ENCODE measurements at places on chromosomes 2 and 18.

GRCh38 chr2:165008730-165009315, 53.5 kb upstream of the SLC38A11 start:
- no peak for DNase-seq

- DNase-seq: no peak
These were observed 72.7 kb upstream of the UBE2E3 start for GRCh38 chr2:180907731-180908130.

GRCh38 chr2:64202206-64202845, 58.1 kb upstream of the PELI1 start:
- DNase-seq: no peak

GRCh38 chr2:177929662-177930522, 142.7 kb downstream of the PDE11A start:
- no peak for DNase-seq

GRCh38 chr2:101610750-101611315, 86.7 kb upstream of the MAP4K4 start:
- DNase-seq: no peak

DNA sequence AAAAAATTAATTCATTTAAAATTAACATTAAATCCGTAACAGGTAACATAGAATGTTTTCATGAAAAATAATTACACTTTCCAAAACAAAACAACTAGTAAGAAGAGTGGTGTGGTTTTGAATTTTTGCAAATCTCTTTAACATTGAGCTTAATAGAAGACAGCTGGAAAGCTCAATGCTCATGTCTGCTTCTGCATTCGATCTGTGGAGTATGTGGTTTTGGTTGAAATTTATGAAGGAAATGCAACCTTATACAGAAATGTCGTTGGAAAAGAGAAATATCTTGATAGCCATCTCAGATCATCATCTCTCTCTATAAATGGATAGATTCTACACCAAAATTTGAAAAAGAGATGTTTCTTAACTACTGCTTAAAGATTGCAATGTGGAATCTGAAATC, 17.3 kb upstream of the FHL2 start:
- DNase-seq: no peak

- no peak for DNase-seq
These were observed 33.5 kb upstream of the CALCRL start for GRCh38 chr2:187481543-187481942.

GRCh38 chr18:62435435-62436031, 87.3 kb upstream of the ZCCHC2 start:
- no peak for DNase-seq

GRCh38 chr2:151808258-151809072, 19.8 kb downstream of the ARL5A start:
- DNase-seq: no peak

Measured in T-helper 2 cell treated with Interferon-gamma antibody and Interleukin-4, amounts not matched to agents 5 μg/mL and 100 μg/mL, for 36 hours (primary cell).